ENCODE measurements at places on chromosomes 6 and 20.

GRCh38 chr20:46967646-46968045, 73.0 kb downstream of the EYA2 start:
- DNase-seq: no peak

- DNase-seq: no peak
These were observed 132.2 kb upstream of the INSM1 start for GRCh38 chr20:20235681-20236080.

DNA sequence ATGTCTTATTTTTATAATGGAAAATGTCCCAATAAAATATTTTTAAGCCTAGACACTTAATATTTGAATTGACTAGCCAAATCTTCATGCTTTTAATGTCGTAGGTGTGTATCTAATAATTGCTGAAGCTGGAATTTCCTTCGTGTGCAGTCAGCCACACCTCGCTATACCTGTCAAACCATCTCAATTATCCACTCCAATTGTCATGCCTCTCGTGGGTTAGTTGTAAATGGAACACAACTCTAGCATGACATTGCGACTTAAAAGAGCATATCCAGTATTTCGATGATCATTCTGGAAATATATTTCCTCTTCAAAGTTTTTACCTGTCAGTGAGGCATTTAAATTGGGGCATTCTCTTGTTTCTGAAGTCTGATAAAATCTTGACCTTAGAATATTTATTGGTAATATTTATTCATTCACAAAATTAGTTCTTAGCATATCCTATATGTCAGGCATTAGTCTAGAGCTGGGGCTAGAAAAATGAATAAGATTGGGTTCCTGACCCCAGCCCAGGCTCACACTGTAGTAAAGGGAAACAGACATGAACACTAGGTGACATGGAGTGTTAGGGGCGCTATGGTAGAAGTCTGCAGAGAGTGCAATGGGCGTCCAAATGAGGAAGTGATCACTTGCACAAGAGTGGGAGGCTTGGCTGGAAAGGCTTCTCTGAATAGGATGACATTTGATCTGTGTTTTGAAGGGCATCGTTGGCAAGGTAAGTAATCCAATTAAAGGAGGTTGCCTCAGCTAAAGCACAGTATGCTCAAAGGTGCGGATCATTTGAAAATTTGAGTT, 11.0 kb upstream of the CFAP206 start:
- no peak for DNase-seq

DNA sequence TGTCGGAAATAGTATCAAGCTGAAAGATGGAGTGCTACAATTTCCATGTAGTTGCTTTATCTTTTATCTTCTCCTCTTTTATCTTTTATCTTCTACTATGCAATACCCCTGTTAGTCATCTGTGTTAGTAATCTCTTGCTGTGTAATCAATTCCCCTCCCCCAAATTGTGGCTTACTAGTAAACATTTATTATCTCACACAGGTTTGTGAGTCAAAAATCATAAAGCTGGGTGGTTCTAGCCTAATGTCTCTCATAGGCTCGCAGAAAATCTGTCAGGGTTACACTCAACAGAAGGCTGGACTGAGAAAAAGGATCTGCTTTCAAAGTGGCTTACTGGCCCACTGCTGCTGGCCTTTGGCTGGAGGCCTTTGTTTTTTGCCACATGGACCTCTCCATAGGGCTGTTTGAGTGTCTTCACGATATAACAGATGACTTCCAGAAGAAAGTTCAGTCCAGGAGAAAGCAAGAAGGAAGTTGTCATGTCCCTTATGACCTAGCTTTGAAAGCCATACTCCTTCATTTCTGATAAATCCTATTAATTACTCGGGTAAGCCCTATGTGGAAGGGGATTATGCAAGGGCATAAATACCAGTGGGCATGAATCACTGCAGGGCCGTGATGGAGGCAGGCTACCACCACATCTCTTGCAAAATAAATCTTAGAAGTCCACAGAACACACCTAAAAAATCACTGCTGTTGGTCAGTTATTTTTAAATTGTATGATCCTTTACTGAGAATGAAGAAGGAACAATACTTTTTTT, 24.5 kb upstream of the PTCHD4 start:
- DNase-seq: no peak

DNA sequence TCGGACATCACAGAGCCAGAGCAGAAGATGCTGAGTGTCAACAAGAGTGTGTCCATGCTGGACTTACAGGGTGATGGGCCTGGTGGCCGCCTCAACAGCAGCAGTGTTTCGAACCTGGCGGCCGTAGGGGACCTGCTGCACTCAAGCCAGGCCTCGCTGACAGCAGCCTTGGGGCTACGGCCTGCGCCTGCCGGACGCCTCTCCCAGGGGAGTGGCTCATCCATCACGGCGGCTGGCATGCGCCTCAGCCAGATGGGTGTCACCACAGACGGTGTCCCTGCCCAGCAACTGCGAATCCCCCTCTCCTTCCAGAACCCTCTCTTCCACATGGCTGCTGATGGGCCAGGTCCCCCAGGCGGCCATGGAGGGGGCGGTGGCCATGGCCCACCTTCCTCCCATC, 11.4 kb upstream of the ZBTB9 start:
- no peak for DNase-seq

DNA sequence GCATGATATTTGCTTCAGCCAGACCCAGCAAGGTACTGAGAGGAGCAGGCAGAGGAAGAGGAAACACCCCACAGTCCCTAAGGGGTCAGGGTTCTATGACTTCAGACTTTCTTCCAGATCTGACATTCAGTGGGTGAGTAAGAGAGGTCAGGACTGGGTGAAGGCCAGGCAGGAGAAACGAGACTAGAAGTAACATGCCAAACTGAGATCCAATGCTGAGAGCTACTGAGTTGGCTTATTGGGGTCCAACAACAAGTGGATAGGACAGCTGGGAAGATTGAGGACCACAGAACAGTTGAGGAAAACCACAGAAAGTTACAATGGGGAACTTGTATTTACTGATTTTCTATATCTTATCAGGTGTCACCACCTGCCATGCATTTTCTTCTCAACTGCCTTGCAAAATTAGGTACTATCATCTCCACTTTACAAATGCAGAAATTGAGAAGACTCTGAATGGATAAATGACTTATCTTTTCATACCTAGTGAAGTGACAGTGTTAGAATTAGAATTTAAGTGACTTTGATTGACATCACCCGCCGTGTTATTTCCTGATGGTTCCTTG, 43.8 kb upstream of the HIVEP1 start:
- DNase-seq: no peak

DNA sequence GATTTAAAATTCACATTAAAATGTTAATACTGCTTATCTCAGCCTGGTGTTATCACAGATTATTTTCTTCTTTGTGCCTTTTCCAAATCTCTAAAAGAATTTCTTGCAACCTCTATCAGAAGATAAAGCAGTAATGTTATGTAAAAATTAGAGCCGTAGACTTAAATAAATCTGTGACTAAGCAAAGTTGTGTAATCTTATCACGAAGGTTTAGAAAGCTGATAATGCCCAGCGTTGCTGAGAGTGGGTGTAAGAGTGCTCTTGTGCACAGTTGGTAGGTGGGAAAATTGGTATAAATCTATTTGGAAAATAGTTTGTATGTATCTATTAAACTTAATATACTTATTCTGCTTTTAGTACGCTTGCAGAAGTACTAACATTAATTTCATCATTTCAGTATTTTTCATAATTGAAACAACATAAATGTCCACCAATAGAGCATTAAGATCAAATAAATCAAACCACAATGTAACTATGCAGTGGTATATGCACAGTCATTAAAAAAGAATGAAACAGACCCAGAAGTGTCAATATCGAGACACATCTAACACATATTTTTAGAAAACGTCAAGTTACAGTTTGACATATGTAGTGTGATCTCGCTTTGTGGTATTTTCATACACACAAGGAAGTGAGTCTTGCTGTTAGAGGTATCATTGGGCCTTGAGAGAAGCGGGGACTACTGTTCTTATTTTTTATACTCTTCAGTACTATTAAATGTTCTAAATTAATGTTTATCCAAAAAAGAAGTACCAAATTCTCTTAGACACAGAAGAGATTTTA, 54.4 kb upstream of the PBOV1 start:
- no peak for DNase-seq

Data from COLO829 (cell line).